ENCODE measurements at places on chromosomes 11 and 22.

- peak; percentile 42 for DNase-seq
These were observed 89.0 kb downstream of the MUC15 start for GRCh38 chr11:26483108-26483507.

DNA sequence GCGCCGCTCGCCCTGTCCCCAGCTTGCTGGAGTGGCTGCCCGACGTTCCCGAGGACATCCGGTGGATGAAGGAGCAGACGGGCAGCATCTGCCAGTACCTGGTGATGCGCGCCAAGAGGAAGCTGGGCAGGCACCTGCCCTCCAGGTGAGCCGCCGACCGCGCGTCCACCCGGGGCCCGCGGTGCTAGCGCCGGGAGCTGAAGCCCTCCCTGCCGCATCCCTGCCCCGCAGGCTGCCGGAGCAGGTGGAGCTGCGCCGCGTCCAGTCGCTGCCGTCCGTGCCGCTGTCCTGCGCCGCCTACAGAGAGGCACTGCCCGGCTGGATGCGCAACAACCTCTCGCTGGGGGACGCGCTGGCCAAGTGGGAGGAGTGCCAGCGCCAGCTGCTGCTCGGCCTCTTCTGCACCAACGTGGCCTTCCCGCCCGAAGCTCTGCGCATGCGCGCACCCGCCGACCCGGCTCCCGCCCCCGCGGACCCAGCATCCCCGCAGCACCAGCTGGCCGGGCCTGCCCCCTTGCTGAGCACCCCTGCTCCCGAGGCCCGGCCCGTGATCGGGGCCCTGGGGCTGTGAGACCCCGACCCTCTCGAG, 3.3 kb upstream of the CRACR2B start:
- no peak for DNase-seq

DNA sequence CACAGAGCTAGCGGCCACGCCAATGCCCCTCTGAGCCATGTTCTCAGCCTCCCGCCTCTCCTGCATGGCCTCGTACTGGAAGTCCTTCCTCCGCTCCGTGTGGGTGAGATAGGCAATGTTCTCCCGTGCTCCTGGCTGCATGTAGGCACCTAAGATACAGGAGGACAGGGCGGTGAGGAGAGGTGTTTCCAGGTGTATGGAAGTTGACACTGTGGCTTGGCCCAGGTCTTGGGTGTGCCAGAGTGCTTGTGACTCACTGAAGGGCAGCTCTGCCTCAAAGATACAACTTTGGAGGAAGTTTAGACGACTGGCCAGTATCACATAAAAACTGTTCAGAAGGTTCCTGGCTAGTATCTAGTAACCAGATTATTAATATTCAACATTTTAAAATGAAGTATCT, 8.5 kb downstream of the SRRD start:
- DNase-seq = no peak

GRCh38 chr11:11146830-11147229, 206.2 kb downstream of the CSNK2A3 start:
- no peak for DNase-seq

DNA sequence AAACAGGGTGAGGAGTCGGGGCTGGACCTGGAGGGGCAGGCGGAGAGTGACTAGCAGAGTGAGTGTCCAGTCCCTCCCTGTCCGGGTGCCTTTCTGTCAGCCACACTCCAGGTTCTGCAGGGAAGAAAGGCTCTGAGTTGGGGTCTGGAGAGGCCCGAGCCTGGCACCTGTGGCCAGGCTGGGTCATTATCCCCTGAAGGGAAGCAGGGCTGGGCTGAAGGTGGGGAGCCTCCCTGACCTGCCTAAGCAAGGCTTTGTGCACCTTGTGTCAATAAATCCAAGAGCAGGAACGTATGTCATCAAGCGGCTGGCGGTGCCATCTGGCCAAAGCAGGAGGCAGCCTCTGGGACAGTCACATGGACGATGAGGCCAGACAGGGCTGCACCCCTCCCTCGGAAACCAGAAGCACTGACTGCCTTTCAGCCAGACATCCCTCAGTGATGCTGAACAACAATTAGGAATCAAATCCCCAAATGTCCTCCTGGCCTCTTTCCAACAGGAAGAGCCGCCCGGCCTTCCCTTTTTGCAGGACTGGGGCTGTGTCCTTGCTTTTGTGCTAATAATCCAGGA, 73.9 kb upstream of the FGF3 start:
- DNase-seq = no peak

All from fibroblast of the aortic adventitia (primary cell).